ENCODE measurements at places on chromosomes 1 and 21.
A peak's percentile ranks its signal among the peaks of the same experiment; 100 is the strongest.

DNA sequence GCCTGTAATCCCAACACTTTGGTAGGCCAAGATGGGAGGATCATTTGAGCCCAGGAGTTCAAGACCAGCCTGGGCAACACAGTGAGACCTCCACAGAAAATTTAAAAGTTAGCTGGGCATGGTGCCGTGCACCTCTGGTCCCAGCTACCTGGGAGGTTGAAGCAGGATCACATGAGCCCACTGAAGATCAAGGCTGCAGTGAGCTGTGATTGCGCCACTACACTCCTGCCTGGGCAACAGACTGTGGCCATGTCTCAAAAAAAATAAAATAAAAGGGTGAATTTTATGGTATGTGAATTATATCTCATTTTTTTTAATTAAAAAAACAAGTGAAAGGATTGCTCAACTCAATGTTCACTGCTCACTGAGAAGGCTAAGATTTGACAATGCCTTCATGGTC lies 8.7 kb downstream of the ARID4B start:
- DNase-seq = no peak

GRCh38 chr1:166166329-166166697 lies 488 bp downstream of the FAM78B start:
- no peak for DNase-seq

DNA sequence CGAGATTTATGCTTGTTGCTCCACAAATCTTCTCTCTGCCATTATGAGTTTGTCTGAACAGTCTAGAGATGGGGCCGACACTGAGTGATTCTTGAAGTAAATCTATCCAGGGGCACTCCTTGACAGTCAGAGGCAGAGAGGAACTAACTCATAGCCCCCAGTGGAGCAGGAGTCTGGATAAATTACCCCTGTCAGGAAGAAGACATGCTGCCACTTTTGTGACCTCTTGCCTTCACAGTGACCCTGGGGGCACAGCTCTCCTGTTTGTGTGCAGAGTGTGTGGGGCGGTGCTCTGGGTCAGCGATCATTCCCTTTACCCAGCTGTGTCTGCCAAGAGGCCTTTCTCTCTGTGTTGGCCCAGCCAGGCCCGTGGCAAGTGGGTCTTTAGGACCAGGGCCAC lies 29.5 kb downstream of the PEX14 start:
- no peak for DNase-seq

- peak; percentile 32 for DNase-seq
Measured at GRCh38 chr1:7401814-7402547, 369.1 kb upstream of the VAMP3 start.

DNA sequence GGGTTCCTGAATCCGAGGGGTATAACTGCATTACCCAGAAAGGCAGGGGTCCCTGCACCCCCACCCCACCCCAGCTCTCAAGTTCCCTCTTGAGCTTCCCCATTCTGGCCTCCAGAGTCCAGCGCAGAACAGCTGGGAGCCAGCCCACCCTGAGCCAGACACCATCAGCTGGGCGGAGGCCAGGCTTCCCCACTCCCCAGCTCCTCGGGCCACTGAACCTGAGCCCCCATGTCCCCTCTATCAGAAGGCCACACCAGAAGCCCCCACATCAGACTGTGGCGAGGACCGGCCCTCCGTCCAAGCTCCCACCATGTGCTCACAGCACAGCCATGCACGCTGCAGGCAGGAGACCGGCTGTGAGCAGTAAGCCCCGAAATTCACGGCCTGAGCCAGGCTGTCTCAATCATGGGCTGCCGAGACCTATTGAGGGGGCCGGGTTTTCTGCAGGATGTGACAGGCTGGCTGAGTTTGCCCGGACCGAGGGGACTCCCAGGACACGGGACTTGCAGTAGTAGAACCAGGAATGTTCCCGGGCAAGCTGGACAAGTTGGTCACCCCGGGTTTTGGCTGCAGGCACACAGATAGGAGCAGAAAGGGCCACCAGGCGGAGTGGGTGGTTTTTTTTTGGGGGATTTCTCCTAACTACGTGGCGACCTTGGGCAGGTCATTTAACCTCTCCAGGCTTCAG lies 25.5 kb upstream of the TNFRSF1B start:
- DNase-seq = no peak

GRCh38 chr1:2856066-2856390 lies 54.5 kb upstream of the TTC34 start:
- DNase-seq = no peak

GRCh38 chr1:247113733-247114271 lies 9.6 kb upstream of the ZNF669 start:
- no peak for DNase-seq

Data from pons (tissue), 1 donor.